BJ (cell line): ENCODE measurements at places on chromosomes 2 and 18.

DNA sequence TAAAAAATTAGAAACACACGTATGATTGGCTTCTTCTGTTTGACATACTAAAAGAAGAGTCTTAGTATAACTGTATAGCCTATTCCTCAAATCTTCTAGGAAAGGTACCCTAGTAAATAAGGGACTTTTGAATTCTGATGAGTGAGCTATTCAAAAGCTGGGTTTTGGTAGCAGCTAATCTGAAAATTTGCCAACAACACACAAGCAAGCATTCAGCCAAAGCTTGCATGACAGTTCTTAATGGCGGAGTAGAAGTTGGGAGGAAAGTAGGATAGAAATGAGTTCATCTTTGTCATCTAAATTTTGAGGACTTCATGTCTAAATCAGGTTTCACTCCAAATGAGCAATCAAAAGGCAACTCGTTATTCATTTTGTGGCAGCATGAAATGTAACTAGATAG is 813.0 kb downstream of the MBD2 start:
- DNase-seq = no peak

GRCh38 chr2:191983186-191983585 is 136.3 kb upstream of the CAVIN2 start:
- no peak for DNase-seq

GRCh38 chr2:120842456-120843439 is 107.1 kb downstream of the GLI2 start:
- no peak for DNase-seq

DNA sequence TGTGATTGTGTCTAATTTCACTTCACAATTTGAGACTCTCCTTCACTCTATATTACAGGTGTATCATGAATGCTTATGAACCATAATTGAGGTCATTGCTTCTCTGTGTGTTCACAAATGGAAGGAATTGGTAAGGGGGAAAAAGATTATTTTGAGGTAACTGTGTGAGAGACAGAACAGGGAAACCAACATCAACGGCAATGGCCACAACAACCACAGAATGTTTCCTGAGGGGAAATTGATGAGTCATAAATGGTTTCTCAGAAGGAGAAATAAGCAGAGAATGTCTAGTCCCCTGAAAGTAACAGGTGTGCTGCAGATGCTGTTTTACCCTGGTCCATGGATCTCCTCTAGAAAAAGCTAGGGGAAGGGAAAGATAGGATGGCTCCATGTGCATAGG is 361.2 kb upstream of the GALNT5 start:
- no peak for DNase-seq

DNA sequence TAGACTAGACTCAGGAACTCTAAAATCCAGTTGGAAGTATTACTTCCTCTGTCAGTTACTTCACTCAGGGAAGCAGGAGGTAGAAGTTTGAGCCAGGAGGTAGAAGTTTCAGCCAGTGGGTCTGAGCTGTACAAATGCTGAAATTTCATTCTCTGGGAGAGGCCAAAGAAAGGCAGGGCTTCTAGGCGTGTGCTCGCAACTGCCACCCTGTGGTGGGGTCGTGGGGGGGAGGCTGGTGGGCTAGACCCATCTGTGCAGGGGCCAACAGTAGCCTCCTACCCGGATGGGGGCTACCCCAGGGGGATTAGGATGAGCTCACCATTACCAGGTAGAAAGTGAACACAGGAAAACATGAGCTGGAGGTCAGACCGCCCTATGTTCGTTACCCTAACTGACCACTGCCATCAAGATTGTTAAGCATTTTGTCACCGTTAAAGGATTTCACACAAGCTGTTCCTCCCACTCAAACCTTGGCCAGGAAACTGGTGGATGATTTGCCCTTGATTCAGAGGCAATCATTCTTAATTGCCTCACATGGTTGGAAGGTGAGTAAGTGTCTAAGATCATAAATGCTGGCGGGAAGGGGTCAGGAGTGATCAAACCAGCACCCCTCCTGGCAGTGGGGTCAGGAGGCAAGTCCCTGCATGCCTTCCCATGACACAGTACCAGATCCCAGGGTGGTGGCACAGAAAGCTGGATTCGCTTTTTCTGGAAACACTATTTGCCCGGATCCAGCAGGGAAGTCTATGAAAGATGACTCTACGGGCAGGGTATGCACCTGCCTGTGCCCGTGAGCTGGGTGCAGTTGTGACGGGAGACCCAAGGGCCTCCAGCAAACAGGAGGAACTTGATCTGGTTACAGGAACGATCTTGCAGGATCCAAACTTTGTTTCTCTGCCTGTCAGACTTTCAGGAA is 5.2 kb upstream of the FHL2 start:
- peak; percentile 89 for DNase-seq
